ENCODE measurements at places on chromosomes 13 and 19. TPM values are rescaled to one million over a fixed set of nuclear protein-coding genes. Genes with fewer than 3 reads are reported as not detected.

KLC3 gene
- total RNA-seq: 12.8 TPM

ZNF90 gene
- total RNA-seq: 23.7 TPM

CYP4F2 gene
- total RNA-seq: not detected

CYP4F11 gene
- not detected for total RNA-seq

NANOS3 gene
- total RNA-seq: 2.8 TPM

MEIS3 gene
- 43.2 TPM for total RNA-seq

CCDC70 gene
- not detected for total RNA-seq

NEK5 gene
- 5.2 TPM for total RNA-seq
